ENCODE measurements at places on chromosomes 2 and 18.

DNA sequence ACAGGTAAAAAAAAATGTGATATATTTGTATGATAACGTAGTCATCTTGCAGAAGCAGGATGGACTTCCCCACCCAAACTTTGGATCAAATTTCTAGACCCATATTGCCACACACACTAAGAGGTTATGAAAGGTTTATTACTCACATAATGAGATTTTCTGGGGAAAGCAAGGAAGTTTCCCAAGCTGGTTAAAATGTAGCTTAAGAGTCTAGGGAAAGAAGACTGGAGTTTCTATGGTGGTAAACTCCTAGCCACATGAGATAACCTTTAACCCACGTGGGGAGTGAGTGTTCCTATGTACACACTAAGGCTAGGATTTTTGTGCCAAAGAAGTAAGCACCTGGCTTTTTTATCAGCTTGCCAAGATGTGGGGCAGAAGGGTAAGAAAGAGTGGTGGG is 335.7 kb upstream of the UBE2E3 start:
- no peak for DNase-seq

- DNase-seq = no peak
These were observed 38.3 kb downstream of the STAT4 start for GRCh38 chr2:191112448-191112901.

DNA sequence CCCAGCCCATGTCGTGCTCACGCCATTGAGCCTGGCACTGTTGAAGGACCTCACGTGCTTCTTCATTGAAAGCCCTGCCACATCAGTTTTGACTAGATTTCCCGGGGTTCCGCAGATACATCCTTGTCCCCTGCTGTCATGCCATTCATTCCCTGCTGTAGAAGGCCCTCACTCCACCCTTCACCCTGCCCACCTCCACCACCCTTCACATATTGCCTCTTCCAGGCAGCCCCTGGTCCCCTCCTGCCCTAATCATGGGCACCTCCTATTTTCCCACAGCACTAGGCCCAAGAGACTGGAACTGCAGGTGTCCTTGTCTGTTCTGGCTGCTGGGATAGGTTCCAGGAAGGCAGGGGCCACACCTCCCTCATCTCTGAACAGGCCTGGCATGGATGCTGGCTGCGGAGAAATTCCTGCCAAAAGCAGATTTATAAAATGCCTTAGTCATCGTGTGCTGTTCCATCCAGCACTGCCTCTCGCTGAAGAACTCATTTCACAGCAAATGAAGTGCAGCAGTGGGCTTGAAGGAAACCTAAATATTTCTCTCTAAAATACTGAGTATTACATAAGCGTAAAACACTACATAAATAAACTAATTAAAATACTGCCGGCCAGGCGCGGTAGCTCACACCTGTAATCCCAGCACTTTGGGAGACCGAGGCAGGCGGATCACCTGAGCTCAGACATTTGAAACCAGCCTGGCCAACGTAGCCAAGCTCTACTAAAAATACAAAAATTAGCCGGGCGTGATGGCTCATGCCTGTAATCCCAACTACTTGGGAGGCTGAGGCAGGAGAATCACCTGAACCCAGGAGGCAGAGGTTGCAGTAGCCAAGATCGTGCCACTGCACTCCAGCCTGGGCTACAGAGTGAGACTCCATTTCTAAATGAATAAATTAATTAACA is 38.4 kb downstream of the EIF4E2 start:
- peak; percentile 71 for DNase-seq

GRCh38 chr2:79799729-79800128 is 286.9 kb downstream of the CTNNA2 start:
- DNase-seq = no peak

DNA sequence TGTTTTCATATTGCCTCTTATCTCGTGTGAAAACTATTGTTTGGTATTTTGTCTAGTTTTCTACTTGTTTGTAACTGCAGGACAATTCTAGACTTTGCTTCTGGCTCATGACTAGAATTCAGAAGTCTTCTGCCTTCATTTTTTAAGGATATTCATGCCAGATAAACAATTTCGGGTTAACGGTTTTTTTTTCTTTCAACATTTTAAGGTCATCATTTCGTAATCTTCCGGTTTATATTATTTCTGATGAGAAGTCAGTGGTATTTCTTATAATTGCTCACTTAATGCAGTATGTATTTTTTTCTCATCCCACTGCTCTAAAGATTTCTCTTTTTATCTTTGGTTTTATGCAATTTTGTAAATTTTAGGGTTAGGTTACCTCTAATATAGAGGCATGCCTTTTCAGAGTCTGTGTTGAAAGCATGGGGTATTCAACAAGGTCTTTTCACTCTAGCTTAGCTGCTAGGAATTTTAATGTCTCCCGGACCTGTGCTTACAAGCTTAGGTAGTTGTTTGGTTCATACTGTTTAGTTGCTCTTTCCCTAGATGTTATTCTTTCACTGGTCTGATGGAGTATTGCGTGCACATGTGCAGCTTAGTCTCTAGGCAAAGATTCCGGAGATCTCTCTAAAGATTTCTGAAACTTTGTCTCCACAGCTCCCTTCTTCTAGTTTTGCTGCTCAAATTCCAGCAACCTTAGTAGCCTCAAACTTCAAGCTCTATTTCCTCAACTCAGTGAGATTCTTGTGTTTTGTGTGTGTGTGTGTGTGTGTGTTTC is 198.1 kb downstream of the MCFD2 start:
- DNase-seq = no peak

GRCh38 chr2:69032336-69032735 is 19.4 kb downstream of the ANTXR1 start:
- no peak for DNase-seq

DNA sequence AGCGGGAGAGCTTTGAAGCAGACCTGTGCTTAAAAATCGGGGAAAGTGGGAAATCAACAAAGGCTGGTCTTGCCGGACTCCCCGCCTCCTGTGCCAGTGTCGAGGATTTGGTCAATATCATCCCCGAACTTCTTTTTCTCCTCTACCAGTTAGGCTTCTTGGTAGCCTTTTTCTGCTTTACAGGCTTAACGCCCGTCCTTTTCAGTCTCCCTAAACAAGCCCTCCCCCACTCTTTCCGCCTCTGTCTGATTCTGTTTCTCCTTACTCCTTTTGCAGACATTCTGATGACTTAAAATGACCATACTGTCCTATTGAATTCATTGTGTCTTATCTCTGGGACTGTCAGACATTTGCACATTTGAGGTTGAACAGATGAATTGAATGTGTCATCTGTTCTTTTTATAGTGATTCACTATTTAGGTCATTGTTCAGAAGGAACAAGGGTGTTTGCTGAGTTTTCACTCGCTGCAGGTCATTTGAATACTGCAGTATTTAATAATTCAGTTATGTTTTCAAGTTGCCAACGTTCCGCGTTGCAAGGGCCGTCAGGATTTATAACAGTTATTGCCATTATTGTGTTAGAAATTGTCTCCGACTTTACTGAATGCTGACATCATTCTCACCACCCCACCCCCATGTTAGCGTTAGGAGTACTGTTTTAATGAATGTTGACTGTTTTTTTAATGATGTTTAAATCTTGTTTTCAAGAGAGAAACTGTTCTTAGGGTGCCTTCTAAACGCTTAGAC is 1.1 kb downstream of the ITGAV start:
- peak; percentile 13 for DNase-seq

GRCh38 chr2:165070076-165070475 is 114.8 kb upstream of the SLC38A11 start:
- DNase-seq = no peak

DNA sequence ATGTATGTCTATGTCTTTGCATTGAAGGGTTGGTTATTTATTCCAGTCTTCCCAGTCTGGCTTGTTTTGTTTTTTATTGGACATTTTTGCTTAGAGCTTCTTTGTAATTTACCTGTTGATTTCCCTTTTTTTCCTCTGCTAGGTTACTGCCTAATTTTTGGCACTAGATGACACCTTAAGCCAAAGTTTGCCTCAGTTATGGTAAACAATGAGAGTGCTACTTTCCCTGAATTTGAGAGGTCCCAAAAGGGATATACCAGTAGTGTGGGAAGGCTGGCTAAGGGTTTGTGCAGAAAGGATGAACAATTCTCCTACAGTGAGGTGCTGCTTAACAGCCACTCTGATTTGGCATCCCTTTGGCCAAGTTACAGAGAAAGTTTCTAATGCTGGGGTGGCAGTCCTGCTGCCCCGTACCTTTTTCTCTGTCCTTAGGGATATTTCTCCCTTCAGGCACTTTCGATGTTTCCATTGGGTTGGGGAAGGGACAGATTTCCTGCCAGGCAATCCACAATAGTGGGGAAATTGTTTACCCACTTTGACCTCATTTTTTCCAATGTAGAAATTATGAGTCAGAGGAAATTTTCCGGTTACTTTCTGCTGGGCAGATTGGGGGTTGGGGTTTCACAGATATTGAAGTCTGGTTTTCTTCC is 354.9 kb downstream of the PTPRM start:
- DNase-seq = no peak

GRCh38 chr2:50707196-50707595 is 324.7 kb downstream of the NRXN1 start:
- DNase-seq = no peak

DNA sequence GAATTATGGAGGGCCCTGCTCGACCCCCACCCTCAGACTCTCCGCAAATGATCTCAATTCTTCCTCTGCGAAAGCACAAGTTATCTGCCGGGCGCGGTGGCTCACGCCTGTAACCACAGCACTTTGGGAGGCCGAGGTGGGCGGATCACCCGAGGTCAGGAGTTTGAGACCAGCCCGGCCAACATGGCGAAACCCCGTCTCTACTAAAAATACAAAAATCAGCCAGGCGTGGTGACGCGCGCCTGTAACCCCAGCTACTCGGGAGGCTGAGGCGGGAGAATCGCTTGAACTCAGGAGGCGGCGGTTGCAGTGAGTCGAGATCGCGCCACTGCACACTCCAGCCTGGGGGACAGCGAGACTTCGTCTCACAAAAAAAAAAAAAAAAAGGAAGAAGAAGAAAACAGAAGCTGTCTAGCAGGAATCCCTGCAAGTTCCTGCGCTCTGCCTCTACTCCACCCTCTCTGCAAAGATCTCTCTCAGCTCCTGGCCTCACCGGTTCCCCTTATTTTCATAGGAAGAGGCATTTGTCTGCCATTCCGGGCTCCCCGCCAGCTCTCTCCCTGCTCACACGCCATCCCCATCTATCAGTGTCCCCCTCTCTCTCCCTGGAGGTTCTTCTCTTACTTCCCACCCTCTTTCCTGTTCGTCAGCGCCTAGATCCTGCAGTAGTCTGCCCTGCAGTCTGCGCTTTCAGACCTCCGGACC is 13.5 kb upstream of the COLEC12 start:
- DNase-seq = no peak

DNA sequence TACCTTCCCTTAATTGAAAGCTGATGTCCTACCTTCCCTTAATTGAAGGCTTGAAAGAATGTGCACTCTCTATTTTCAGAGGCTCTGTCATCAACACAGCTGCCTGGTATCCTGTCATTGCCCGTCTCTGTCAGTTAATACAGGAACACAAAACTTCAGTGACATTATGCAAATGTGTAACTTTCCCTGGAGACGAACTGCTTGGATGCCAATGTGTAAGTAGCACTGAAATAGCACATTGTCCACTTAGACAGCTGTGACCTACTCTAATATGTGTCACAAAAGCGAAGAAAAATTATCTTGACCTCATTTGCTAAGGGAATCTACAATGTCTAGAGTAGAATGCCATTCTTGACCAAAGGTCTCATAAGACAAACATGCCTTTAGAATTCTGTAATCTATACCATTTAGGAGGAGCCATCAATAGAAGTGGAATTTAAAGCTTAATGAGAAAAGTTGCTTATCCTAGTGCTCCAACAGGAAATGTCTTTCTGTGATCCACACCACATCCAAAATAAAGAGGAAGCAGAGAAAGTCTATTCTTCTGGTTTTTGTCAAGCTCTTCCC is 138.1 kb downstream of the BARD1 start:
- no peak for DNase-seq

DNA sequence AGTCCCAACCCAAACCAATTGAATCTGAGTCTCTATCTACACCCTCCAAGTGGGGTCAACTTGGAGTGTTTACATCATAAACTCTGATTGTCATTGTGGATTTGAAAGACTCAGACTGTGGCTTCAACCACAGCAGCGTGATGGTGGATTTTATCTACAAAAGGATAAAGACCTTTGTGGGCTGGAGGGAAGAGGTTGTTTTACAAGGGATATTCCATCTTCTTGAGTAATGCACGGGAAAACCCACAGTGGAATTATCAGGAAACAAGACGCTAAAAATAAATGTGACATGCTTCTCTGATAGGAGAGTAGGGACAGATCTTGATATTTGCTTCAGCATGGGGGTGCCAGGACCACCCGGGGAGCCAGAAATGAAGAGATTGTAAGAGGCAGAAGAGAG is 93.5 kb downstream of the LPIN1 start:
- no peak for DNase-seq

DNA sequence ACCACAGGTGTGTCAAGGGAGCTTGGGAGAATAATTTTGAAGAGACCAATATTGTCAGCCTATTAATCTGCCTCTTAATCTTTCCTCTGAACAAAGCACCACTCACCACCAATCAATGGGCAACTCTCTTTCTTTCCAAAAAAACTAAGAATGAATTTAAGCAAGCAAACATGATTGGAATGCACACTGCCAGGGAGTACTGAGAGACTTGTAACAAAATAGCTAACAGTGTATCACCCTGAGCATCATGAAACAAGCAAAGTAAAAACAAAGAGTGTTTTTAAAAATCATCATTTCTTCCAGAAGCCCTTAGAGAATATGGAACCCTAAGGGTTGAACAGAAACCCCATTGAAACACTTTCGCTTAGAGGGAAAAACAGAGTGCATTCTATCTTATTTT is 299.7 kb downstream of the DSEL start:
- DNase-seq = no peak

DNA sequence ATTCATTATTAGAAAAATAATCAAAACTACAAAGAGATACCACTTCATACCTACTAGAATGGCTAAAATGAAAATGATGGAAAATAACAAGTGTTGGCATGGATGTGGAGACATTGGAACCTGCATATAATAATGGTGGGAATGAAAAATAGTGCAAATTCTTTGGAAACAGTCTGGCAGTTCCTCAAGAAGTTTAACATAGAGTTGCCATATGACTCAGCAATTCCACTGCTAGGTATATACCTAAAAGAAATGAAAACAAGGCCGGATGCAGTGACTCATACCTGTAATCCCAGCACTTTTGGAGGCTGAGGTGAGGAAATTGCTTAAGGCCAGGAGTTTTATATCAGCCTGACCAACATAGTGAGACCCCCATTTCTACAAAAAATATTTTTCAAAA is 41.6 kb upstream of the ACYP2 start:
- DNase-seq = no peak

GRCh38 chr2:19886261-19886660 is 15.5 kb downstream of the TTC32 start:
- DNase-seq = no peak

GRCh38 chr18:77127769-77128671 is 4.6 kb downstream of the MBP start:
- DNase-seq = peak; percentile 59

DNA sequence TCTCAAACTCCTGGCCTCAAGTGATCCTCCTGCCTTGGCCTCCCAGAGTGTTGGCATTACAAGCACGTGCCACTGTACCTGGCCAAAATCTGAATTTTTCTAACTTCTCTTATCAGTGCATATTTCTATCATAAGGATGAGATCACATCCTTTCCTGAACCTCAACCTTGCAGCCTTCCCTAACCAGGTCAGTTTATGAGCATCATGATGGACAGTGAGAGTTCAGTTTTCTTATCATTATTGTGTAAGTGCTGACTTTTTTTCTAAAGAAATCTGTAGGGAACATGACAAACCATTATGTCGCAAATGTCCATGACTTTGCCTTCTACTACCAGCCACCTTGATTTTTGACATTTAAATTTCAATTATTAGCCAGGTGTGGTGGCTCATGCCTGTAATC is 31.5 kb downstream of the MRPL33 start:
- DNase-seq = no peak

GRCh38 chr2:109516445-109517117 is 97.2 kb downstream of the SEPTIN10 start:
- peak; percentile 49 for DNase-seq
